Stimulated activated CD4-positive, alpha-beta T cell treated with anti-CD3 and anti-CD28 coated beads, Interleukin-12 subunit alpha, Interleukin-12 subunit beta, amount 100 ng/mL, for 24 hours (primary cell): ENCODE measurements at places on chromosomes 5 and 9.
A peak's percentile ranks its signal among the peaks of the same experiment; 100 is the strongest.

- no peak for DNase-seq
These were observed 876.3 kb upstream of the CTNND2 start for GRCh38 chr5:12780536-12780935.

- DNase-seq, result no peak
These were observed 323.5 kb upstream of the PTGER4 start for GRCh38 chr5:40356248-40356647.

DNA sequence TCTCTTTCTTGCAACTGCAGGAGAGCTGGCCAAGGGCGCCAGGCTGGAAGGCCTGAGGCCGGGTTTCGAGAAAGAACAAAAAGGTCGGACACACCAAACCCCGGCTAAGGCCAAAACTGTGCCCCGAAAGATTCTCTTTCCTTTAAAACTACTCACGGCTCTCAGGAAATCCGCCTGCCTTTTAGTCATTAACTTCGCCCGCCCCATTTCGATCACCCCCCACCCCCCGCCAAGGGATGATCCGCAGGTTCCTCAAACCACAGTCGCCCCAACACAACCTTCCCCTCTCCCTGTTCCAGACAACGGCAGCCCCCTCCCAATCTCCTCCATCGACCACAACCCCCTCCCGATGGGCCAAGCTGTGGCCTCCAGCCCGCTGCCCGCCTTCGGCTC is 536 bp downstream of the FEM1C start:
- DNase-seq, result peak; percentile 48

DNA sequence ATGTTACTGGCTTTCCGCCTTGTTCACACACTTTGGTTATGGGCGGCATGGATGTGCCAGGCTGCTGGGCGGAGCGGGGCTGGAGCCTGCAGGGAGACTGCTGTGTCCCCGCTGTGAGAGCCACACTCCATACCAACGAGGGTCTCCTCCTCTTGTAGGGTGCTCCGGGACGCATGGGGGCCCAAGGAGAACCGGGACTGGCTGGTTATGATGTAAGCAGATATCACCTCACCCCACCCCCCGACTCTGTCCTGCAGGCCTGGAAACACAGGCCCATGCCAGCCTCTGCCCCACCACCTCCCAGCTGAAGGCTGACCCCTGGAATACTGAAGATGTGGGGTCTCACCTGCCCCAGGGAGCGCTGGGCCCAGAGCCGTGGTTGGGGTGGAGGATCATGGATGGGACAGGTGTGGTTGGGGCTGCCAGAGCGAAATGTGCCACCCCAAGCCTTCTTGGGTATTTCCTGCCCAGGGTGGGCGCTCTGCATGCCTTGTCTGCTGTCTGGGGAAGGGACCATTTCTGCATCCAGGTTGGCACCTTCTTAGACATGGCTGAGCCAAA is 39.3 kb upstream of the ORM1 start:
- no peak for DNase-seq

- no peak for DNase-seq
These were observed 100.4 kb upstream of the FREM1 start for GRCh38 chr9:15010581-15010980.

DNA sequence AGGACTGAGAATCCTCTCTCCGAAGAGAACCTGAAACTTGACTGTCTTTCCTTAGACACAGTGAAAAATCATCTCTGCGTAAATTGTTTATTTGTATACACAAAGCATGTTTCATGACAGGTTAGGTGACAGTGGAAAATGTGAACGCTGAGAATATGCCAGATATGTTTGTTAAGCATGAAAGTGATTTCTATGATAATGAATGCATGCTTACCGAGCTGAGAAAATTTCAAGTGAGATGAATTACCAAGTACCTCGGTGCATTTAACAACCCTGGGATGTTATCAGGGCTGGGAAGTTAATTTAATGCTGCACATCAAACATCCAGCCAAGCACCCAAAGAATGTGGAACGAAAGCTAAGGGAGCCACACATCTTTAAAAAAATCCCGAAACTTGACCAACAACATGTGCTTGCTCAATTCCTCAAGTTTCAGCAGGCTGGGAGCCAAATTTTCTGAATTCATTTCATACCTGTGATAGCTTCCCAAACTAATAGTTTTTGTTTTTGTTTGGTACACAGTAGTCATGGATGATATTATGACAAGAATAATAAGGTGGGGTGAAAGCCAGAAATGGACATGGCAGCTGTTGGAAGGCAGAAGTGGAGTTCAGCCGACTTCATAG is 336.9 kb downstream of the ARHGEF28 start:
- no peak for DNase-seq

- no peak for DNase-seq
These were observed 356.0 kb upstream of the ISL1 start for GRCh38 chr5:51027271-51027670.

DNA sequence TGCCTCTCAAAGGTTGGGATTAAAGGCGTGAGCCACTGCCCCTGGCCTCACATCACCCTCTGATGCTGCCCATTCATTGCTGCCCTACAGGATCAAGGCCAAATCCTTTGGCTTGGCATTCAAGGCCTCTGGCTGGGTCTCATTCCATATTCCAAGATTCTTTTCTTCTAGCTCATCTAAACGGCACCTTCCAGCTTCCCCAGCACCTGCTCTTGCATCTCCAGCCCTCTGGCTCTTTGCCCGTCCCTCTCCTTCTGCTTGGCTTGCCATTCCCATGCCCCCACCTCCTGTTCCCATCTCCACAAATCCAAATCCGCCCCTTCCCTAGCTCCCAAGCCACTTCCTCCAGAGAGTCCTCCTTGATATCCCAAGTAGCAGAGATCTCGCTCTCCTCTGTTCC is 33.1 kb downstream of the CORO2A start:
- DNase-seq, result no peak

DNA sequence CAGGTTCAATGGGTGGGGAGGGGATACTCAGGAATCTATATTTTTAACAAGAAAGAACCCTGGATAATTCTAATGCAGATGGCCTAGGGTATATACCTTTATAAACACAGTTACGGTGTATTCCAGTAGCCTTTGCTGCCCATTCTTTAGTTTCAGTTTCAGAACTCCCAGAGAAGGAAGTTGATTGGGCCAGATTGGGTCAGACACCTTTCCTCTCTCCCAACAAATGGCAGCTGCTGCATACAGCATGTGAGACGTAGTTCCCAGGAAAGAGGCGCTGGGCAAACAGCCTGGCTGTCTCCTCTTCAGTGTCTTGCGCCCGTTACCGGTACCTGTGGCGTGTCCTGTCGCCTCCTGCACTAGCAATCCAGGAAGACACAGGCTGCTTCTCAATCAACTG is 20.4 kb downstream of the ACO1 start:
- DNase-seq, result no peak

DNA sequence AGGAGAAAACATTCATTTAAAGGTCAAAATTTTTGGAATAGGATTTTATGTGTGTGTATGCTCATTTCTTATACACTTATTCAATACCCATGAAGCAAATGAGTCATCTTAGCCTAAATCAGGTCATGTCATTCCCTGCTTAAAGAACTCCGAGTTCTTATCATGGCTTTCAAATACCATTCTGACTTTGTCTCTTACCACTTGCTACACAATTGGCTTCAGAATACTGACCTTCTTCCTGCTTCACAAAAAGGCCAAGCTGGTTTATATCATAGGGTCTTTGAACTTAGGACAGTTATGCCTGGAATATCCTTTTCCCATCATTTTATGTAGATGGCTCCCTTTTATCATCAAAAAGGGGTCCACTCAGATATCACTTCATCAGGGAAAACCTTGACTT is 652.2 kb upstream of the WWC1 start:
- DNase-seq, result no peak

DNA sequence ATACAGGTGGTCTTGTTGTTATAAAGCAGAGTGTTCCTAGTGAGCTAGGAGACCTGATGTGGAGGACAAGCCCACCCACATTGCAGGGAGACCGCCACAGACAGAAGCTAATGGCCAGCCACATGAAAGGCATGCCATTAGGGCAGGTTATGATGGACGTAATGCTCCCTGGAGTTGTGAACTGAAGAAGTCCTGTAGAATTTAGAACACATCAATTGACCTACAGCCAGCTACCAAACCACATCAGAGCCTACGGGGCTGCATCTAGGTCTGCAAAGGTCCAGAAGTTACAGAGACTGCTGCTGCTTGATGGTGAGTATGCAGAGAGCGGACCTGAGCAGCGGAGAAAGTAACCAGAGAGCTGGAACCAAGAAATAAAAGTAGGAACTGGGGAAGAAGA is 116.6 kb downstream of the LPAR1 start:
- DNase-seq, result no peak

DNA sequence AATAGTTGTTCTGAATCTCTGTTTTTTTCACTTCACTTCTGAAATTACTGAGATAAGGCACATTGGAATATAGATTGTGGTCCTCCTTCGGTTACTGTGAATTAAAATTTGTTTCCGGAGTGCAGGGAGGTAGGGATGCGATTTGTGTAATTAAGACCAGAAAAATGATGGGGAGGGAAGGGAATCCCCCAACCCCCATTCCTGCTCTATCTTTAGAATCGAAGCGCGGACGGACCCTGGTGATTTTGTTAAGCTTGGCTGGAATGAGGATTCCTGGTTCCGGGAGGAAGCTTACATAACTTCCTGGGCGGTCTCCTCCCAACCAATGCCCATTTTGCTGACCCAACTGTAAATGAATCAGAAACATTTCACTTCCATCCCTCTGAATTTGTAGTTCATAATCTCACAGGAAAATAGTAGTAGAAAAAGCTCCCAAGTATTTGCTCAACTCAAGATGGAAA is 220.1 kb upstream of the MSX2 start:
- DNase-seq, result no peak

GRCh38 chr9:130939405-130940026 is 469 bp upstream of the FIBCD1 start:
- no peak for DNase-seq

DNA sequence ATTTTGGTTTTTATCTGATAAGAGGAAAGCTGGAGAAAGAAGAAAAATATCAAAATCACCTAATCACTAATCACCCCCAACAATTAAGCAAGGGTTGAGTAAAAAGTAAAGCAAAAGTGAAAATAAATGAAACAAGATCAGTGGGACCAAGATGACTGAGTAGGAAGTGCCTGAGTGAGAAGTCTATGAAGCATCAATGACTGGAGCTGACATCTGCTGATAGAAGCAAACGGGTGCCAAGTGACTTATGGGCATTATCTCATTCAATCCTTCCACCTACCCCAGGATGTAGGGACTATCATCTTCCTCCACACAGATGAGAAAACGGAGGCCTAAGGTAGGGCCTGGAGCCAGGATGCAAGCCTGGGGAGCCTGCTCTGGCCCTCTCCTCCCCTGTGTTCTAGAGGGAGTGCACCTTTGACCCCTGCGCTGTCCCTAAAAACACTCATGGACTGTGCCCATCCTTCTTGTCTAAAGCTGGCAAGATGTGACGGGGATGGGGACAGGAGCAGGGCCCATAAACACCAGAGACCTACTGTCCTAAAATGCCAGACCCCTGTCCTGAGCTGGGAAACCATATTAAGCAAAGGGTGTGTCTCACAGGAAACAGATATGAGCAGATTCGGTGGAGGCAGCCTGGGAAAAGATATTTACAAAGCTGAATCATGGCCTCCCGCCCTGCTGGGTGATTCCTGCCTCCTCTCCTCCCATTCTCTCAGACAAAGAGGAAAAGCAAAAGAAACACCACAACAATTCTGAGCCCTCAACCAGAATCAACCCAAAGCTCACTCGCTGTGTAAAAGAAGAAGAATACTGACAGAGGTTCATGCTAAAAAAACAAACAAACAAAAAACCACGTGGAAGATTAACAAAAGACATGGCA is 116.0 kb downstream of the AUH start:
- DNase-seq, result no peak

- no peak for DNase-seq
These were observed 343.1 kb downstream of the CTNND2 start for GRCh38 chr5:11560915-11561697.

DNA sequence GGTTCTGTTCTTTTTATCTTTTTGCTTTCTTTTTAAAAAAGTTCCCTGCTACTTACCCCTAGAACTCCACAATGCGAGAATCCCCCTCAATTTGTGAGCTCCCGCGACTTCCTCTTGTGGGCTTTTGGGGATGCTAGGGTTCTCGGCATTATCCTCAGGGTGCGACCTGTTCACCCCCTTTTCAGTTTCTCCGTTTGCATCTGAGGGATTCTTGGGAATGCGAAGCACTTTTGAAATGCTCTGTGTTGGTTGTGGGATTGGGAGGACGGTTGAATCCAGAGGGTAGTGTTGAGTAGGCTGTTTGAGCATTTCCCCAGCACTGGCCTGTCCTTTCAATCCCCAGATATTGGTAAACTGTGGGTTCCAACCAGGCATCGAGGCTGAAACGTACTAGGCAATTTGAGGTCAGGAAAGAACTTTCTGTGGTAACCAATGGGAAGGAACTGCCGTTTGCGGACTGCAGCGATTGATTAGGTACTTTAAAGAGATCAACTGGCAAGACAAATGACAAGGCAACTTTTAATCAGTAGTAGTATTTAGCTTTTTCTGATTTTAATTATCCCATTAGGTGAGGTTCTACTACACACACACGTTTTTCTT is 415 bp downstream of the XRCC4 start:
- DNase-seq, result no peak

GRCh38 chr5:150067405-150067960 is 18.9 kb downstream of the CSF1R start:
- no peak for DNase-seq

- no peak for DNase-seq
These were observed 7.9 kb upstream of the ESM1 start for GRCh38 chr5:54993318-54993717.
